NCI-H1105 treated with DMSO at 0.1 percent for 48 hours (cell line): ENCODE measurements at places on chromosomes 3 and 15.

DNA sequence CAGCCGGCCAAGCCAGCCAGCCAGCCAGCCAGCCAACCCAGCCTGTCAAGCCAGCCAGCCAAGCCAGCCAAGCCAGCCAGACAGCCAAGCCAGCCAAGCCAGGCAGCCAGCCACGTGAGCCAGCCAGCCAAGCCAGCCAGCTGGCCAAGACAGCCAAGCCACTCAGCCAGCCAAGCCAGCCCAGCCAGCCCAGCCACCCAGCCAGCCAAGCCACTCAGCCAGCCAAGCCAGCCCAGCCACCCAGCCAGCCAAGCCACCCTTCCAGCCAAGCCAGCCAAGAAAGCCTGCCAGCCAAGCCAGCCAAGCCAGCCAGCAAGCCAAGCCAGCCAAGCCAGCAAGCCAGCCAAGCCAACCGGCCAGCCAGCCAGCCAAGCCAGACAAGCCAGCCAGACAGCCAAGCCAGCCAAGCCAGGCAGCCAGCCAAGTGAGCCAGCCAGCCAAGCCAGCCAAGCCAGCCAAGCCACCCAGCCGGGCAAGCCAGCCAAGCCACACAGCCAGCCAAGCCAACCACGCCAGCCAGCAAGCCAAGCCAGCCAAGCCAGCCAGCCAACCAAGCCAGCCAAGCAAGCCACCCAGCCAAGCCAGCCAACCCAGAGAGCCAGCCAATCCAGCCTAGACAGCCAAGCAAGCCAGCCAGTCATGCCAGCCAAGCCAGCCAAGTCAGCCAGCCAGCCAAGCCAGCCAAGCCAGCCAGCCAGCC lies 199.5 kb downstream of the GOLGA6L6 start:
- DNase-seq, result no peak

GRCh38 chr3:178277605-178278004 lies 258.6 kb upstream of the KCNMB2 start:
- DNase-seq, result no peak

DNA sequence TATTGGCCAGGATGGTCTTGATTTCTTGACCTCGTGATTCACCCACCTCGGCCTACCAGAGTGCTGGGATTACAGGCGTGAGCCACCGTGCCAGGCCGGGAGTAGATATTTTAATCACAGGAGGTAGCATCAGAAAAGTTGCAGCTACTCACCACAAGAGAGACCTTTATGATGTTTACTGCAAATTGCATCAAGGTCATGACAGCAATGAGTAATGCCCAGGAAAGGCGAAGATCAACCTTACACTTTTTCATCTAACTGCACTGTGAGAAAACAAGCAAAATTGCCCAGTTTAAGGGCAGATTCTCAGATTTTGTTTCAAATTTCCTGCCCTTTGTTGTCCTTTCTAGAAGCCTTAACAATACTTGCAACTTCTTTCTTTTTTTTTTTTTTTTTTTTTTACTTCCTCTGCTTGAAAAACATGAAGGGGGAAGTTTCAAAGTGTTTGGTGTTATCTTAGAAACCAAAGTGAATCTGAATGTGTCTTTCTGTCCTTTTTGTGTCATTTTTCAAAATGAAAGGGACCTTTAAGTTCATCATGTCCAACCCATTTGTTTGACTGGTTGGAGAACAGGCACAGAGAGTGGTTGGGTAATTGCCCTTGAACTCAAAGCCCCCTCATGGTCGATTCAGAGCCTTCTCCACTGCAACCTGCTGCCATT lies 25.0 kb downstream of the TGFBR2 start:
- DNase-seq, result no peak

GRCh38 chr3:188001926-188002325 lies 152.0 kb upstream of the LPP start:
- DNase-seq, result no peak

GRCh38 chr3:124530916-124531315 lies 199.3 kb upstream of the UMPS start:
- no peak for DNase-seq

- DNase-seq, result no peak
Measured at GRCh38 chr3:152356870-152357276, 88.1 kb downstream of the MBNL1 start.

DNA sequence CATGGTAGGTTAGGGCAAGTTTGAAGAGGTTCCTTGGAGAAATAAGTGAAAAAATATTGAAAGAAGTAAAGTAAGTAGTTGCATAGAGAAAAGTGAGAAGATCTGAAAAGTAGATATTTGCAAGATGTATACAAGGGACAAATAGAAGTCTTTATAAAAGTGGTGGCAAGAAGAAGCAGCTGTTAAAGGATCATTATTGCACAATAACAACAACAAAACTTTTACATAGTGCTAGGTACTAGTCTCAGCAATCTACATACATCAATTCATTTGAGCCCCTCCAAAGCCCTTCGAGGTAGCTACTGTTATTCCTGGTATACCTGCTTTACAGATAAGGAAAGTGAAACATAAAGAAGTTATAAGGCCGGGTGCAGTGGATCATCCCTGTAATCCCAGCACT lies 239.6 kb downstream of the MEIS2 start:
- DNase-seq, result no peak

- DNase-seq, result no peak
Measured at GRCh38 chr3:124142389-124142970, 150.6 kb upstream of the ROPN1 start.

- no peak for DNase-seq
Measured at GRCh38 chr3:58176827-58177489, 33.8 kb downstream of the DNASE1L3 start.

- DNase-seq, result no peak
Measured at GRCh38 chr15:30953731-30954378, 37.6 kb downstream of the MTMR10 start.

DNA sequence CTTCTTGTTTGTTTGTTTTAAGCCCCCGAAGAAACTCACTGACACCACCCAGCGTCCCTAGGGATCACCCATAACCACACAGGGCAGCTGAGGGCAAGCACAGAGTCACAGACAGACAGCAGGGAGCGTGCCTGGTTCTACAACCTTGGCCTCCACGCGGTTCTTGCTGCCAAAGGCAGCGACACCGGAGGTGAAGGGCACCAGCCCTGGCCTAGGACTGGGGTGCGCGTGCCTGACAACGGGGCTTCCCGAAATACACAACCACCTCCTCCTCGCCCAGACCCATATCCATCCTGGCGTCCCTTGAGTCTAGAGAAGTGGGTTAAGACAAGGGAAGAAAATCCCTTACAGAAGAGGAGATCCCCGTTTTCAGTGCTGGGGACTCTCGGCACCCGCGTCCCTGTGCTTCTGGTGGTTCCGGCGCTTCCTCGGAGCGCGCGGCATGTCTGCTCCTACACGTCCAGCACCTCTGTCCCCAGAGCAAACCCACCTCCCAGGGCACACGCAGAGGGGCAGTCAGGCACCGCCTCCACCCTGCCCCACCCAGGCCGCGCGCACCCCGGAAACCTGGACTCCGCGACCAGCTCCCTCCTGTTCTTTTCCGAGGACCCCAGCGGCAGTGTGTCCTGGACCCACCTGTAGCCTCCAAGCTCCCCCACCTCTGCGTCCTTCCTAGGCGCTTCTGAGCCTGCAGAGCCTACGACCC lies 911 bp downstream of the RFTN1 start:
- no peak for DNase-seq

- DNase-seq, result peak; percentile 26
Measured at GRCh38 chr3:45381168-45381852, 7.1 kb upstream of the LARS2 start.

GRCh38 chr3:55205990-55206389 lies 278.1 kb upstream of the LRTM1 start:
- DNase-seq, result no peak

- no peak for DNase-seq
Measured at GRCh38 chr3:64457811-64458210, 230.0 kb downstream of the ADAMTS9 start.

GRCh38 chr15:101359365-101359947 lies 64.4 kb upstream of the SNRPA1 start:
- DNase-seq, result no peak

DNA sequence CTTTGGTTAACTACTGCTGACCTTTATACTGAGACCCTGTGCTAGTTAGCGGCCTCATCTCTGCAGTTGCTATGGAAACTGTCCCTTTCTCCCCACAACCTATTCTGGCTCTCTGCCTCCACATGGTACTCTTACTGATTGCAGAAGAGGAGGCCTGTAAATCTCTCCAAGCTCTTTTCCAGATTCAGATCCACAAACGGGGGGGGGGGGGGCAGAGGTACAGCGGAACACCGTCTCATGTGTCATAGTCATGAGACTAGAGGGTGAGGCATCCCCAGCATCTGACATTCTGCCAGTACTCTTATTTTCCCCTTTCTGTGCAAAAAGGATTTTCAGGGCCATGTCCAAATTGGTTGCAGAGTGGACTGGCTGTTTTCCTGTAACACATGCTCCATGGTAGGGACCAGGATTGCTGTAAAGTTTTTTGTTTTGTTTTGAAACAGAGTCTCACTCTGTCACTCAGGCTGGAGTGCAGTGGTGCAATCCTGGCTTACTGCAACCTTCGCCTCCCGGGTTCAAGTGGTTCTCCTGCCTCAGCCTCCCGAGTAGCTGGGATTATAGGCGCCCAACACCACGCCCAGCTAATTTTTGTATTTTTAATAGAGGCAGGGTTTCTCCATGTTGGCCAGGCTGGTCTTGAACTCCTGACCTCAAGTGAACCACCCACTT lies 8.3 kb upstream of the MAP1A start:
- DNase-seq, result peak; percentile 42

GRCh38 chr3:69987833-69988232 lies 11.7 kb upstream of the SAMMSON start:
- no peak for DNase-seq

GRCh38 chr3:22893644-22894325 lies 309.3 kb upstream of the UBE2E2 start:
- no peak for DNase-seq

- no peak for DNase-seq
Measured at GRCh38 chr3:182214416-182214815, 502.7 kb downstream of the SOX2 start.

- DNase-seq, result no peak
Measured at GRCh38 chr15:67125589-67126502, 60.4 kb downstream of the SMAD3 start.

GRCh38 chr3:9820543-9820942 lies 10.5 kb downstream of the TTLL3 start:
- no peak for DNase-seq

- no peak for DNase-seq
Measured at GRCh38 chr15:34280193-34280592, 55.4 kb downstream of the EMC4 start.

GRCh38 chr3:58164906-58165821 lies 45.6 kb downstream of the DNASE1L3 start:
- no peak for DNase-seq

DNA sequence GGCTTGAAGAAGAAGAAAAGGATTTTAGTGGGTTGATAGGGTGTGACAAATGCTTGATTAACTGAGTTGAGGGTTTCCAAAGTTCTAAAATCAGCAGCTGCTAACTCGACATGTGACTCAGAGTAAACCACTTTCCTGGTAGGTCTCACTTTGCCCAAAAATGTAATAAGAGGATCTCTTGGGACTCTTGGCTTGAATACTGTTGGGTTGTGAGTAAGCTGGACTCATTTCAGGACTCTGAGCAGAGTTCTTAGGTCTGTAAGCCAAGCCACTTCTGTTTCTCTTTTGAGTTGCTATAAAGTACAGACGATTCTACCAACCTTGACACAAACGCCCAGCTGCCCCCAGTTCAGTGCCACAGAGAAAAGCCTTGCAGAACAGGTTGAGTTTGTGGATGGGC lies 241.1 kb downstream of the ZNF621 start:
- DNase-seq, result no peak

DNA sequence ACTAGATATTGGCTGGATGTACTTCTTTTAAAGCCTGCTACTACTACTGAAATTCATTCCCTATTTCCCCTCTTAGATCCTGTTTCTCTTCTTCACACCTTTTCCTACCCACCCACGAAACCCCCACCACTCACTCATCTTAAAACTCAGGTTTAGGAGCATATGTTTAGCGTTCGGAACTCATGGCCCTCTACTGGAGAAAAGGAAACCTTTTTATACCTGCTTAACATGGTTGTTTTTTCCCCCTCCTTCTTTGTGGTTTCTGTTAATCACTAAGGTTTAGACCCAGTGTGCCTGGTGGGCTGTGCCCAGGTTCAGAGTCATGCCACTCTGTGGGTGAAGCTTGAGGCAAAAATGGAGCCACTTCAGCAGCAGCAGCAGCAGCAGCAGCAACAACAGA lies 2.6 kb downstream of the ARID3B start:
- no peak for DNase-seq

DNA sequence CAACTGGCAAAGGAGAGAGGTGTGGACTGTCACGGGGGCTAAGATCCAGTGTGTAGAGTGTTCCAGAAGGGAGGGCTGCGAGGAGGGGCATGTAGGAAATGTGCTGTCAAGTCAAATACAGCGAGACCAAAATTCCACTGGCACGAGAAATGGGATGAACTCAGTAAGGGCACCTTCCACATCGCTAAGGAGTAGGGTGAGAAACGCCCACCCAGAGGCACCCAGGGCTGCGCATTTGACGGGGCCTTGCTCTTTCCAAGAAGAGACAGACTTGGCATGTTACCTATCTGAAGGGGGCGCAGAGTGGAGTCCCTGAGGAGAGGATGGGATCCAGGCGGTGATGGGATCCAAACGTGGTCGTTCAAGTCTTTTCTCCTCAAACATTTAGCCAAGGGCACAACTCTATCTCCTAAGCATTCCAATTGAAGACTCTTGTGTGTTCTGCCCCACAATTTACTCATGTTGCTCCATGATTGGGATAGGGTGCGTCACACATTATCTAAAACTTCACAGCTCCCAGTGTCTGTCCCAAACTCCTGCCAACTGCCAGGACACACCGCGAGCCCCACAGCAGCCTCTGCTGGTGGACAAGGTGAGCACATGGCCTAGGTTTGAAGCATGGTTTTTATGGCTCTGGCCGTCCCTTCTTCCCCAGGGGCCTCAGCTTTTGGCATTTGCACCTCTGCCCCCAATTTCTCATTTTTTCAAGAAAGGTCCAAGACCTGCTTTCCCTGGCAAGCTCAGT lies 7.6 kb downstream of the SELENOS start:
- peak; percentile 6 for DNase-seq

DNA sequence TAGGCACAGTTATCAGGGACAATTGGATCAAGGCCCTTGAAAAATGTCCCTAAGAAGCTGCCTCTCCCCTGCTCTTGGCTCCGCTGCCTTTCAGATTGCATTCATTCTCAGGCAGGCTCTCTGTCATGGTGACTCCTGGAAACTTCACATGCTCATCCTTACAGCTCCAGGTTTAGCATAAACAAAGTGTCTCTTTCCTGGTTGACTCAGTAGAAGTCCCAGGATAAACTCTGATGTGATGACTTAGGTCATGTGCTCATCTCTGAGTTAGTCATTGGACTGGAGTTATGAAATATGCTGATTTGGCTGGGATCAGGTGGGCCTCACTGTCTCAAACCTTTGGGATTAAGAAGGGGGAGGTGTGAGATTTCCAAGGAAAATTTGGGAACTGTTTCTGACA lies 243.8 kb downstream of the ZNF621 start:
- DNase-seq, result no peak

GRCh38 chr3:97764407-97765238 lies at the start of gene ARL6:
TSS of gene ARL6 (plus strand) at chr3:97764758. CDS start at chr3:97768108, 3,350 bp downstream.
- DNase-seq, result peak; percentile 97

DNA sequence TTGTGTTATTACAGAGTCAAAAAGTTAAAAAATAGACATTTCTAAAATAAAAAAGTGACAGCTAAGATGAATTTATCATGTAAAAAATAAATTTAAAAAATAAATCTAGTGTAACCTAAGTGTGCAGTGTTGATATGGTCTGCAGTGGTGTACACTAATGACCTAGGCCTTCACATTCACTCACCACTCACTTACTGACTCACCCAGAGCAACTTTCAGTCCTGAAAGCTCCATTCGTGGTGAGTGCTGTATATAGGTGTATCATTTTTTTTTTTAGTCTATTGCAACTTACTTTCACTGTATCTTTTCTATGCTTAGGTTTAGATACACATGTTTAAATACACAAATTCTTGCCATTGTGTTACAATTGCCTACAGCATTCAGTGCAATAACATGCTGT lies 459.4 kb upstream of the ROBO1 start:
- no peak for DNase-seq
